ENCODE measurements at places on chromosomes 3 and 15. TPM values are rescaled to one million over a fixed set of nuclear protein-coding genes. Genes with fewer than 3 reads are reported as not detected.
A peak's percentile ranks its signal among the peaks of the same experiment; 100 is the strongest.

DNA sequence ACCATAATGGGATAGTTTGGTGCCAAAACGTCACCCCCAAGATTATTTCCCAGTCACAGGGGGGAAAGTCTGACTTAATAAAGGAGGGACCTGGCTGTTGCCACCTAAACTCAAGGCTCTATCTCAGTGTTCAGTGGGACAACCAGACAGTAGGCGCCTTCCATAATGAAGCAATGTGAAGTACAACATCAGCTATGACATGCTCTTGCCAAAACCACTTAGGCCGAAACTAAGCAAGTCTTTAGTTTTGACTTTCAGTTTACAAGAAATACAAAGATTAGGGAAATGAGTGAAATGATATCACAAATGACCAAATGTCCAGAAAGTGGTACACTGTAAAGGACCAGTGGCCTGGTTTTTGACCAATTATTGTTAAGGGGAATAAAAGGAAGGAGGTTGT lies 32.9 kb downstream of the SOX14 start:
- DNase-seq, result no peak
- H3K4me1 ChIP-seq, result no peaks in the 10 kb centered on the region
- no peaks in the 10 kb centered on the region for H3K27me3 ChIP-seq
- H3K4me3 ChIP-seq, result no peak overlapping the region
- H3K36me3 ChIP-seq, result no peaks in the 10 kb centered on the region

DNA sequence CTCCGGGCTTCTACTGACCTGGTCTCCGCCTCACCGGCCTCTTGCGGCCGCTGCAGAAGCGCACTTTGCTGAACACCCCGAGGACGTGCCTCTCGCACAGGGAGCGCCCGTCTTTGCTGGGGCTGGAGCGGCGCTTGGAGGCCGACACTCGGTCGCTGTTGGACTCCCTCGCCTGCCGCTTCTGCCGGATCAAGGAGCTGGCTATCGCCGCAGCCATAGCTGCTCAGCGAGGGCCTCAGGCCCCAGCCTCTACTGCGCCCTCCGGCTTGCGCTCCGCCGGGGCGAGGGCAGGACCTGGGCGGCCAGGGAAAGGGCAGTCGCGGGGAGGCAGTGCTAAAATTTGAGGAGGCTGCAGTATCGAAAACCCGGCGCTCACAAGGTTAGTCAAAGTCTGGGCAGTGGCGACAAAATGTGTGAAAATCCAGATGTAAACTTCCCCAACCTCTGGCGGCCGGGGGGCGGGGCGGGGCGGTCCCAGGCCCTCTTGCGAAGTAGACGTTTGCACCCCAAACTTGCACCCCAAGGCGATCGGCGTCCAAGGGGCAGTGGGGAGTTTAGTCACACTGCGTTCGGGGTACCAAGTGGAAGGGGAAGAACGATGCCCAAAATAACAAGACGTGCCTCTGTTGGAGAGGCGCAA lies 319.2 kb downstream of the FGF12 start:
- no peaks in the 10 kb centered on the region for H3K27me3 ChIP-seq
- H3K4me3 ChIP-seq, result peak overlapping the region; percentile 26
- no peak overlapping the region for H3K27ac ChIP-seq
- H3K36me3 ChIP-seq, result no peaks in the 10 kb centered on the region
- H3K4me1 ChIP-seq, result peaks cover 27% of the 10 kb centered on the region

SCN11A gene
- total RNA-seq, result 0.87 TPM

GRCh38 chr15:57586661-57587424 lies 4.9 kb upstream of the MYZAP start:
- no peak overlapping the region for H3K4me3 ChIP-seq
- H3K27me3 ChIP-seq, result peaks cover 6% of the 10 kb centered on the region
- H3K4me1 ChIP-seq, result no peaks in the 10 kb centered on the region
- H3K27ac ChIP-seq, result no peak overlapping the region
- DNase-seq, result no peak
- no peaks in the 10 kb centered on the region for H3K36me3 ChIP-seq

DNA sequence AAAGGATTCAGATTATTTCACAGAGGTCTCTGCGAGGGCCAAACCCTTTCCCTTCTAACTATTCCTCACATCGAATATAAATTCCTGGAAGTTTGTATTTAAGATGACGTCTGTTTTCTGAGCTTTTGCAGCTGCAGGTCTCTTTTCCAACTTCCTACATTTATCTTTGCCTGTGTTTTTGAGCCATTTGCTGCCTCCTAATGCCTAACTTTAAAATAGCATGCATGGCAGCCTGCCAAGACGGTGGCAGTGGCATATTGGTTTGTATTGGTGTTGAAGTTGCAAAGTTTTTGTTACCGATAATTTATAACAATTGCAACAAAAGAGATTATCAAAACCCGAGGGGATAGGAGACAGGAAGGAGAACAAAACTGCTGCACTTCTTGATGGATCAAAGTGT lies 187.1 kb upstream of the DNAJC19 start:
- H3K27me3 ChIP-seq, result no peaks in the 10 kb centered on the region
- H3K27ac ChIP-seq, result no peak overlapping the region
- no peak overlapping the region for H3K4me3 ChIP-seq
- no peaks in the 10 kb centered on the region for H3K36me3 ChIP-seq

DNA sequence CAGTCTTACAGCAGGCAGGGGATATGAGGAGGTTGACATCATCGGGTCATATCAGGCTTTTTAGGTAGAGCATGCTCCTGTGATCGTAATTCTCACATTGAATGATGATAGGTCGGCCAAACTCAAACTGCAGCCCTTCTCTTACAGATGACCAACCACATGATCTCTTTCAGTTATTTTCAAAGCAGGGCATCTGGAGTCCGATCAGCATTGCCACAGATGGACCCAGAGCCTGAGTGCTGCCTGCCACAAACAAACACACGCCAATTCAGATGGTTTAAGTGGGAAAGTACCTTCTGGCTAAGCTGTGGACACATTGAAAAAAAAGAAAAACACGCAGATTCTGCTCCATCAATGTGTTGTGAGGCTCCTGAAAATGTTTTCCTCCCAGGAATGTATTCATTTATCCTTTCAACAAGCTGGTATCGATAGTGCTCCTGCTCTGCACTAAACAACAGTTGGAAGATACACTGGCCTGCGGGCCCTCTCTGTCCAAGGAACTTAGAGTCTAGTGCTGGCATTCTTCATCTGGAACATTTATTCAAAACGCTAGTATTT lies 31.2 kb downstream of the ARPP21 start:
- no peak for DNase-seq
- no peaks in the 10 kb centered on the region for H3K27me3 ChIP-seq
- no peaks in the 10 kb centered on the region for H3K36me3 ChIP-seq
- no peak overlapping the region for H3K27ac ChIP-seq

TRH gene
- total RNA-seq, result not detected

DNA sequence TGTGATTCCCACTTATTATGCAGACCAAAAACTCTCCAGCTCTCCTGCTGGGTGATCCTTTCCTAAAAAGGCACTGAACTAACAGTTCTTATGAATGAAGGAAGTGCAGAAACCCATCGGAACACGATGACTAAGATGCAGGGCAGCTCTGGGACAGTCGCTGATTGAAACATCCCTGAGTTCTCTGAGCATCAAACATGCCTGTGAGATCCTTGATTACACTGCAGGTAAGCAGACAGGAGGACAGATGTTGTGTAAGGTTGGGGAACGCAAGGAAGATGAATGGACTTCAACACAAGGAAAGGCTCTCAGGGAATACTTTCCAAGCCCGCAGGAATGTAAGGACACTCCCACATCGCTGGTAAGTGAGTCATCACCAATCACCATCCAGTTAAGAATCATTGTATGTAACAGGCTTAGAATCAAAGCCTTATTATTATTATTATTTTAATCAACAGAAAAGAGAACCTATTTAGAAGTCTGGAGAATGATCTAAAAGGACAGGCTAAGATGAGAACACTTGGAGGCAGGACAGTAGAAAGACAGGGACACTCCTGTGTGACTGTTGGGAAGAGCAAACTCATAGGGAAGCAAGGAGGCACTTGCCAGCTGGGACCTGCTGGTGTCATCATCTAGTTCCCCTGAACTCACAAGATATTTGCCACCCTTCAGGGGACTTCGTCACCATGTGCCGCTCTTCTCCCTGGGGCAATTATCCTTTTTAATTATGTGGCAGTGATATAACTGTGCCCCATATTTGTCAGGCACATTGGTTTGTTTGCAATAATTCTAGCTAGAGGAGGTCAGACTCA lies 26.0 kb downstream of the TMEM158 start:
- no peaks in the 10 kb centered on the region for H3K36me3 ChIP-seq
- no peak for DNase-seq
- no peak overlapping the region for H3K27ac ChIP-seq
- no peak overlapping the region for H3K4me3 ChIP-seq

DNA sequence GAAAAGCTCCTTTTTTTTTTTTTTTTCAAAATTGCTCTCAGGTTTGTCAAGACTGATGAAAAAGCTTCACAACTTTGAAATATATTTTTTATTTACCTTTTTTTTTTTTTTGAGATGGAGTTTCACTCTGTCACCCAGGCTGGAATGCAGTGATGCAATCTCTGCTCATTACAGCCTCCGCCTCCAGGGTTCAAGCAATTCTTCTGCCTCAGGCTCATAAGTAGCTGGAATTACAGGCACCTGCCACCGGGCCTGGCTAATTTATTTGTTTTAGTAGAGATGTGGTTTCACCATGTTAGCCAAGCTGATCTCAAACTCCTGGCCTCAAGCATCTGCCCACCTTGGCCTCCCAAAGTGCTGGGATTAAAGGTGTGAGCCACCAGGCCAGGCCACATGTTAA lies 1515.0 kb downstream of the OTOL1 start:
- no peaks in the 10 kb centered on the region for H3K4me1 ChIP-seq
- H3K36me3 ChIP-seq, result no peaks in the 10 kb centered on the region
- no peak overlapping the region for H3K27ac ChIP-seq
- H3K4me3 ChIP-seq, result no peak overlapping the region
- no peaks in the 10 kb centered on the region for H3K27me3 ChIP-seq
- DNase-seq, result no peak

ALDH1A2 gene
- 8.0 TPM for total RNA-seq

DNA sequence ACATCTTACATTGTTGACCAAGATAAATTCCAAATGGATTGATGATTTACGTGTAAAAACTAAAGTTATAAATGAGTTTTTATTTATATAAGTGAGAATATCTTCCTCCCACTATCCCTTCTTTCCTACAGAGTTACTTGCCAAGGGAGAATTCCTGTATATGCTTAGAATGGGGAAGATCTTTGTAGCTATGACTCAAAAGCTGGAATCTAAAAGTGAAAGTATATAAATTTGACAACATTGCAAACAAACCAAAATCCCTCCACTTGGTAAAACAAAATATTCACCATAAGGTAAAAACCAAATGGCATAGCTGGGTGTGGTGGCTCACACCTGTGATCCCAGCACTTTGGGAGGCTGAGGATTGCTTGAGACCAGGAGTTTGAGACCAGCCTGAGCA lies 52.7 kb upstream of the GCNT3 start:
- H3K27ac ChIP-seq, result no peak overlapping the region
- no peak for DNase-seq
- no peaks in the 10 kb centered on the region for H3K27me3 ChIP-seq
- H3K36me3 ChIP-seq, result no peaks in the 10 kb centered on the region
- H3K4me3 ChIP-seq, result no peak overlapping the region
- H3K4me1 ChIP-seq, result no peaks in the 10 kb centered on the region
